ENCODE measurements at places on chromosomes 7 and 10.

DNA sequence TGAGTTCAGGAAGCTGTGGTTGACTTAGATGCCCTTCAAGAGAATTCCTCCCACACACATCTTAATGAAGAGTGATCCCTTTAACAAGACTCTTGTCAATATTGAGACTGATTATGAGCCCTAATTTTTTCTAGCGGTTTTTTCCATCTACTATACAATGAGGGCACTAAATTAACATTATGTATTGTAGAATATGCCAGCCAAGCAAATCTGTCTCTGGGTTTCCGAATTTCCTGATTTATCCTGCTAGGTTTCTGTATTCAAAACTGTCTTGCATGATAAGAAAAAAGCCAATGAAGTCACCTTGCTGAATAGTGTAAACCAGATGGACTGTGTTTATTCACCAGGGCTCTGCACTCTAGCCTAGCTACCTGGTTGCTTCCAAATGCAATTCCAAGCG is 224.2 kb upstream of the KMT2E start:
- DNase-seq = no peak

- DNase-seq = no peak
Measured at GRCh38 chr10:29765330-29765729, 130.6 kb upstream of the SVIL start.

DNA sequence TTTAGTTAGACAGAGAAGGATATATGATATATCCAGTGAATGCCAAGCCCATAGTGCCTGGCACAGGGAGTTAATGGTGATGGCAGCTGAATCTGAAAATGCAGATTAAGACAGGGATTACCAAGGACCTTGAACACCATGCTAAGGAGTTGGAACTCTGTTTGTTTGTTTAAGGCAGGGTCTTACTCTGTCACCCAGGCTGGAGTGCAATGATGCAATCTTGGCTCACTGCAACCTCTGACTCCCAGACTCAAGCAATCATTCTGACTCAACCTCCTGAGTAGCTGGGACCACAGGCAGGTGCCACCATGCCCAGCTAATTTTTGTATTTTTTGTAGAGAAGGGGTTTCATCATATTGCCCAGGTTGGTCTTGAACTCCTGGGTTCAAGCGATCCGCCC is 1.6 kb downstream of the AKR1D1 start:
- DNase-seq = no peak

DNA sequence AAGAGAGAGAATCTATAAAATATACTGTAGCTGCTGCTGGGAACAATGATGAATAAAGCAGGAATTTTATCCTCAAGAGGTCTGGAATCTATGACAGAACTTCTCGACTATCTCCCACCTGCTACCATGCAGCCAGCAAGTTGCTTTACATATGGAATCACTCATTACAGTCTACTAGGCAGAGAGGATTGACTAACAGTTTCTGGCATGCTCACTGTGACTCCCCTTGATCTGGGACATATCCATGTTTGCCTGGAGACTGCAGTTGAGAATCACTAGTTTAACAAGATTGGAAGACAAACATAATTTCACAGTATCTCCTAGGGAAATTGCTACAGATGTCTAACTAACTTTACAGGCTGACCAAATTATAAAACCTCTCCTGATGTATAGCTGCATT is 13.3 kb downstream of the GPR37 start:
- no peak for DNase-seq

DNA sequence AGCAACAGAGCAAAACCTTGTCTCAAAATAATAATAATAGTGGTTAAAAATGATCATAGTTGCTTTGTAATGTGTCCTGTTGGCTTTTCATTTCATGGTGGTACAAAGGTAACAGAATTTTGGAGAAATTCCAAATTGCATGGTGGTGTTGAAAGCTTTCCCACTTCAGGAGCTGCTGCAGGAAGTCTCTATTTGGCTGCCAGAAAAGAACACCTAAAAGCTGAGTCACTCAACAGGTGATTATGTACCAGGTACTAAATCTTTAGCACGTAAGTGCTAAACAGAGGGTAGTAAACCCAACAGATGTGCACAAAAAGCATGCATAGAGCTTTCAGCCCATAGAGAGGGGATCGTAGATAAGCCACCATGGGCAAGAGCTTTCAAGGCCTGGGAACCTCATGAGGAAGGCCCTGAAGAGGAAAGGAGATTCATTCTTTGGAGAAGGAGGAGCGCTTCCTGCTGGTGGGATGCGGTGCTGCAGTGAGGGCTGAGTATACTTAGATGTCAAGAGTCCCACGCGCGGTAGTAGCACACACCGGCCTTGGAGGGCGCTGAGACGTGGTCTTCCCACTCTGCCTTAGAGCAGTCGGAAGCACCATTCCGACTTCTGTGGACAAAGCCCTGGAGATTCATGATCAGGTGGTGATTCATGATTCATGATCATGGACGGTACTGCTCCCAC is 118.7 kb downstream of the RALA start:
- DNase-seq = peak; percentile 40

- peak; percentile 4 for DNase-seq
Measured at GRCh38 chr10:78211561-78212051, 177.9 kb downstream of the RPS24 start.

DNA sequence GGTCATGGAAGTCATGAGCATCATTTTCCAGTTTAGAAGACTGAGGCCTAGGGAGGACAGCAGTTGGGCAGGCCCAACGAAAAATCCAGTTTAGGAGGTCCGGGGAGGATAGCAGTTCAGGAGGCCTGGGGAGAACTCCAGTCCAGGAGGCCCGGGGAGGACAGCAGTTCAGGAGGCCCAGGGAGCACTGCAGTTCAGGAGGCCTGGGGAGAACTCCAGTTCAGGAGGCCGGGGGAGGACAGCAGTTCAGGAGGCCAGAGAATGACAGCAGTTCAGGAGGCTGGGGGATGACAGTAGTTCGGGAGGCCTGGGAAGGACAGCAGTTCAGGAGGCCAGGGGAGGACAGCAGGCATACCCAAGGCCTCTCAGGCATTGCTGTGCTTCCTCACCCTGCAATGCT is 453.4 kb downstream of the LRMDA start:
- DNase-seq = no peak

- peak; percentile 29 for DNase-seq
Measured at GRCh38 chr7:138979226-138979979, 1.8 kb downstream of the KIAA1549 start.

- DNase-seq = no peak
Measured at GRCh38 chr7:111256391-111256790, 165.5 kb downstream of the LRRN3 start.

DNA sequence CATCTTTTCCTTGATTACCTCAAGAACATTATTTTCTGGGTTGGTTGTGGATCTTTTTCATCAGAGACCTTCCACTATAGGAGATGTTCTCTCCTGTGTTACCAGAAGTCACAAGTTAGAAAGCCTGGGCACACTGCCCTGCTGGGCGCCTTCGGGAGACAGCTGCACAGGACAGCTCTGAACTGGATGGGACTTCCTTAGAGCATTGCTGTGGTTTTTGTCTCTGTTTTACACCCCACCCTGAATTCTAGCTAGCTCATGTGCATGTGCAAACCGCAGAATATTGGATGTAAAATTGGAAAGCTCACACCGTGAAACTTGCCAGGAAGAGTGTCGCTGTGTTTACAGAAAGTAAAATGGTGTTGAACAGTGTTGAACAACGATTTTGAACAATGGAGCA is 54.4 kb upstream of the SEC61G start:
- DNase-seq = no peak

- no peak for DNase-seq
Measured at GRCh38 chr10:125638555-125638954, 44.4 kb downstream of the TEX36 start.

DNA sequence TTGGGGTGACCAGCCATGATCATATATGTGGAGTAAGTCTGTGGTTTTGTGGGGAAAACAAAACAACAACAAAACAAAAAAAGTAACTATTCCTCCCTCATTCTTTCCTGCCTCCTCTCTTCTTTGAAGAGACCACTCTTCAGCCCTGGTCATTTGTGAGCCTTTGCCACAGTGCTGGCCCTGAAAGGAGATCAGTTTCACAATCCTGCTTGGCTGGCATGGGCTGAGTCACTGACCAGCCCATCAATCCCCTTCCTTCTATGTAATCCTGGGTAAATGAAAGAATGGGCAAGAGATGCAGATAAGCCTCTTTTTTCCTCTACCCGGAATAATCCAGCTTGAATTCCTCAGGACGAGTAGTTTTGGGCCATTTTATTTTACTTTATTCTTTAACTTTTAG is 13.6 kb downstream of the CSTF2T start:
- no peak for DNase-seq

- no peak for DNase-seq
Measured at GRCh38 chr7:128036226-128036940, 5.1 kb upstream of the LRRC4 start.

- DNase-seq = no peak
Measured at GRCh38 chr7:85940798-85941197, 702.9 kb upstream of the GRM3 start.

DNA sequence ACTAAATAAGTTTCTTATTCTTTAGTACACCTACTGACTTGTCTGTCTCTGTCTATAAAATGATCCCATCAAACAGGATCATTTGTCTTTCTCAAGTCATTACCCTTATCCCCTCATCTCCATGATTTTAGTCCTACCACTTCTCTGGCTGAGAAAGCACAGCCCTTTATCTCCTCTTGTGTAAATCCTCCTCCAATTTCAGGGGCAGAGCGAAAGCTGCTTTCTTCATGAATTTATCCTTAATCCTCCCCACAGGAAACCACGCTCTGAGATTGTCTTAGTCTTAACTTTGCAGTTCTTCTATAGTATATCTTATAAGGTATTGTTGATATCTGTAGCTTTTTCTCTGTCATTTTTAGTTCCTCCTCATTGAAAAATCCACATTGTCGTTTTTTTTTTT is 239.7 kb upstream of the PLXDC2 start:
- no peak for DNase-seq

DNA sequence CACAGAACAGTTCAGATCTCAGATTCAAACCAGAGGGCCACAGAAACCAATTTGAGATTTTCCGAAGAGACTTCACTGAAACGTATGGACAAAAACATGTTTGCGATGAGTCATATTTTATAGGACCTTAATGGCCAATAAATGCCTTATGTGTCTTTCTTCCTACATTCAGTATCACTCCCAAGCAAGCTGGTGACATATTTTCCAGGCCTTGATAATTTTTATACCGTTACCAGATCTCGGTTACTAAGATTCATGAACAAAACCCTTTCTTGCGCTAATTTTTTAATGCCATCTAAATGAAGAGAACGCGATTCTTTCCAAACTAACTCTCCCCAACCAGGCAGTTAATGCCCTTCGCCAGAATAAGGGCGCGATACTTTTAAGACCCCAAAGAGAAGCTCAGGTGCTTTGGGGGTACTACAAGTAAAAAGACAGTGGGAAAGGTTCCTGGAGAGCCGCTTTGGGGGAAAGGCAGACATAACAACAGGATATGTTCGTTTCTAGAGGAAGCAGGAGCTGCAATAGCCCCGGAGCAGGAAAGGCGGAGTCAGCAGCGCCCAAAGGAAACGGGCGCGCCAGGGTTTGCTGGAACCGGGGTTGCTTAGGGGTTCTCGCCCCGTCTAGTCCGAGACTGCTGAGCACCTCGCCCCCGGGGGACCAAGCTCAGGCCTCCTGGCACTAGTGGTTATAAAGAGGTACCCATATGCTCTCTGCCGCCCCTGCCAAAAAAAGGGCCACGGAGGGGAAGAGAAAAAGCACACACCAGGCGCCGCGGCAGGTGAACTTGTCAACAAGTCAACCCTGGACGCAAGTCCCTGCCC is 884 bp downstream of the ICA1 start:
- DNase-seq = peak; percentile 64

- DNase-seq = no peak
Measured at GRCh38 chr7:124552217-124552616, 213.4 kb downstream of the GPR37 start.

GRCh38 chr7:139767561-139767982 is 10.2 kb downstream of the HIPK2 start:
- no peak for DNase-seq

- DNase-seq = no peak
Measured at GRCh38 chr10:14010101-14010558, 320.6 kb downstream of the FRMD4A start.

DNA sequence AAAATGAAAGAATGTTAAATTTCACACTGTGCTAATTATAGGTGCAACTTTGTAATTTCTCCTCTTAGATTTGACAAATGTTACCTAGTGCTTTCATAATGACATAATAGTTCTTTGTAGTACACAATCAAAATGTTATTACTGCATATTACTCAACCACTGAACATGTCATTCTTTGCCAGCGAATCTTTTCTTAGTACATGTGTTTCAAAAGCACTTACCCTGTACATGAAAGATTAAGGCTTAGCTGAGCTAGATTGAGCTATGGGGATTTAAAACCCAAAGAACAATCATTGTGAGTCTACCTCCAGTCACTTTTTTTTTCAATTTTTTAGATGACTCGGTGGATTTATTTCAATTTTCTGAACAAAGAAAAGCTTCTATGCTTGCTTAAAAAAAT is 123.5 kb upstream of the FERD3L start:
- DNase-seq = no peak

DNA sequence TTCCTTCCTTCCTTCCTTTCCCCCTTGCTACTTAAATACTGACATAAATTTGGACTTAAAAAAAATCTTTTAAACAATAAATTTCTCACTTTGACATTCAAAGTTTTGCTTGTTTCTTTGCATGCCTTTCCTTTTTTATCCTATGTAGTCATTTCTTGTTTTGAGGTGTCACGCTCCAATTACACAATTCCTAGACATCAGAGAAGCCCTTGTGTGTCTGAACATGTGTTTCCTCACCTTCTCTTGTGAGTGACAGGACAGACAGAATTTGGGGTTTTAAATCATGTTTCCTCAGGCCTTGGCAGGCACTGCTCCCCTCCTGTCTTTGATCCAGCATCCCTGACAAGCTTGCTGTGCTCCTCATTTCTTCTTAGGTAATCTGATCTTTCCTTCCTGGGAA is 91.3 kb downstream of the CYTH3 start:
- DNase-seq = no peak

DNA sequence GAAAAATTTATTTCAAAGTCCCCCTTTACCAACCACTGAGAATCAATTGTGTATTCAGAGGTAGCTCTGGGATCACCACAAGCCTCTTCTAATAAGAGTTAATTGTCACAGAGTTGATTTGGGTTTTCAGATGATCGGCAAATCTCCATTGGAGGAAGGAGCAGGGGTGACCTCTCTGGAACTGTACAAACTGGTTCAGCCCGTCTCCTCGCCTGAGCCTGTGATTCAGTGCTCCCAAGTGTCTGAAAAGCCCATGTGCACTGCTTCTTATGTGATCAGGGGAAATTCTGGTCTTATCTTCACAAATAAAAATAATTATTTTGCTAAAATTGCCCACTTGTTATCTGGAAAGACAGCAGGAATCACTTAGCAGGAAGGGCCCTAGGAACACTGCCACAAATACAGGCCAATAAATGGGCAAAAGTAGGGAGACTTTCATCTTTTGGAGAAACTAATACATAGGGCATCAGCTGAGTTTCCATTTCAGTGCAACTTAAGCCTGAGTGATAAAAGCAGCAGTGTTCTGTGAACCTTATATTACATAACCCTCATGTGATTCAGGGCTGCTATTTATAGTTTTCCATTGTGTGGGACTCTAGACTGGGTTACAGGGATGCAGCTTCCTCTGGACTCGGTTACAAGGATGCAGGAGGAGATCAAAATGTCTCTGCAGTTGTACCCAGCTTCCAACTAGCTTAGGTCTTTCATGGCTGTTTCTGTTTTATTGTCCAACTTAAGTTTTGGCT is 32.3 kb downstream of the CDK1 start:
- DNase-seq = peak; percentile 14

All from NCI-H345 (cell line).